Stimulated activated CD8-positive, alpha-beta memory T cell treated with anti-CD3 and anti-CD28 coated beads, Interleukin-7, amount 100 ng/mL, for 48 hours (primary cell): ENCODE measurements at places on chromosomes 3 and 15.

- DNase-seq = no peak
Measured at GRCh38 chr3:94070341-94070911, 7.6 kb downstream of the NSUN3 start.

DNA sequence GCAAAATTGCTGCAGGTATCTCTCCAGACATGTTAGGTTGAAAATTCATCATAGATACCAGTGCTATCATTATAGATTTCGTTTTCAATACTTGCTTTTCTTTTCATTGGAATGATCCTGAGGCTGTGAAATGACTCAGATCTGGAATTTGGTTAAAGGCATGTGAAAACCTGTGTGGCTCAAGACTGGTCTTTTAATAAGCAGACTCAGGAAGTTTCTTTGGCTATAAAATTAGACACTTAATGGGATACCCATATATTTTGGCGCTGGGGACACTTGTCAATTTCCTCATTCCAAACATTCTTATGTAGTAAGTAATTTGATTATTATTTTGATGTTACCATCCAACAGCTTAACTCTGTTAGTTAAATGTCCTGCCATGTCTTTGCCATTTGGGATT is 1041.1 kb upstream of the GBE1 start:
- DNase-seq = no peak

- DNase-seq = no peak
Measured at GRCh38 chr15:69462030-69462492, 9.4 kb downstream of the RPLP1 start.

DNA sequence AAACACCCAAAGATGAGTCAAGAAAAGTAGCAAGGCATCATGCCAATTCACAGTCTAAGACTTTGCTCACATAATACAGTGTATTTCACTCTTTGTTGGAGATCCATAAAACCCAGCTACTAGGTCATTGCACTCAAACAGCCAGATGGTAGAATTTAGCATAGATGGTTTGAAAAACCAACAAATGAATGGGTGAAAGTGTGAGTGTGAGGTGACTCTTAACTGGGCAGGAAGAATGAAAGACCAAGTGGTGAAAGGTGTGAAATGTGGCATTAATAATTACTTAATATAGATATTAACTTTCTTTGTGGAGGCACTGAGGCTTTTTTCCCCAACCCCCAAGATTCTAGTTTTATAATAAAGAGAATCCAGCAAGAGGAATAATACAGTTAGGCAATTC is 159.5 kb downstream of the SQOR start:
- DNase-seq = no peak

- no peak for DNase-seq
Measured at GRCh38 chr3:12138044-12138443, 20.7 kb downstream of the TIMP4 start.
